ENCODE measurements at places on chromosomes 3 and 15. TPM values are rescaled to one million over a fixed set of nuclear protein-coding genes. Genes with fewer than 3 reads are reported as not detected.
A peak's percentile ranks its signal among the peaks of the same experiment; 100 is the strongest.

DNA sequence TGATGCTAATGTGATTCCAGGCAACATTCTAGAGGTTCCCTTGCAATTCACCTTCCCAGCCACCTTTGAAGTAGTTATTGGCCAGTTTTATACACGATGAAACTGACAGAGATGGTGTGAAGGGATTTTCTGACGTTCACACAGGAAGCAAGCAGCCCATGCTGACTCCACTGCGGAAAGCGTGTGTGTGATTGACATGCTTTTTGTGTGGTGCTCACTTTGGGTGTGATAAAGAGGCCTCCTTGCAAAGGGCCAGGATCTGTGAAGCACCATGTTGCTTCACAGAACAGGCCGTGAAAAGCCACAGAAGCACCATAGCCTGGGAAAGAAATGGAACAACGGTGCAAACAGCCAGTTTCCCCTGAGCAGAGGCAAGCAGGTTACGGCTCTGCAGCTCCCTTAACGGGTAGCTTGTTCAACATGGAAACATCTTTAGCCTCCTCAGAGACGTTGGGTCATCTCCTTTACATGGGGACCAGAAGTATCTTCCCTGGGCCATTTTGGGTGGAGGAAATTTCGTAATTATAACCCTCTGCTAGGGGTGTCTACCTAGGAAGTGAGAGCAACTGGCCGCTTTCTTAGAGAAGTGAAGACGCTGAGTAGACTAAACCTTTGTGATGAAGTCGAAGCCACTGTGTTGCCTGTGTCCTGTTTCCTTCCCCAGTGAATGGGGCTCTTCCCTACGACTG, 108.5 kb downstream of the APBA2 start:
- DNase-seq, result no peak

- DNase-seq, result no peak
Observed at GRCh38 chr3:115074502-115074901, 72.6 kb downstream of the ZBTB20 start.

GRCh38 chr3:50347187-50347813, 1.8 kb upstream of the ZMYND10 start:
- DNase-seq, result peak; percentile 73

GRCh38 chr15:83174891-83175290, 32.7 kb downstream of the HDGFL3 start:
- no peak for DNase-seq

- DNase-seq, result no peak
Observed at GRCh38 chr3:42847731-42848130, 27.9 kb downstream of the CYP8B1 start.

GRCh38 chr3:160643994-160644393, 33.0 kb upstream of the ARL14 start:
- DNase-seq, result no peak

GRCh38 chr3:111151438-111151837, 79.8 kb downstream of the NECTIN3 start:
- DNase-seq, result no peak

GRCh38 chr15:59532770-59533379, 78.7 kb upstream of the GCNT3 start:
- no peak for DNase-seq

DNA sequence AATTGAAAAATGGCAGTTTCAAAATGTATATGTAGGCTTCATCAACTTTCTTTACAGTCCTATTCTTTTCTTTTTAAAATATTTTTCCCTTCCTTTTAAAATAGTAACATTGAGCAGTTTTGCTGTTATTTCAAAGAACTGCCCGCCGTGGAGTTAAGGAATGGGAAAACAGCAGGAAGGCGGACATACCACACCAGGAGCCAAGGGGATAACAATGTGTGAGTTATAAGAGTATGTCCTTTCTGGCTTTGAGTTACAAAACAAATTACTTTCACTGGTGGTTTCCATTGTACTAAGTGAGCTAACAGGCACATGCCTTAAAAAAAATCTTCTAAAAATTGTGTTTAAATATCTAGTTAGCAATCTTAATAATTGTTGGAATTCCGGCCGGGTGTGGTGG, 37.4 kb upstream of the FBXL22 start:
- DNase-seq, result no peak

The GOLGA6B gene
- polyA plus RNA-seq, result not detected

The CACNA2D2 gene
- 2.6 TPM for polyA plus RNA-seq

DNA sequence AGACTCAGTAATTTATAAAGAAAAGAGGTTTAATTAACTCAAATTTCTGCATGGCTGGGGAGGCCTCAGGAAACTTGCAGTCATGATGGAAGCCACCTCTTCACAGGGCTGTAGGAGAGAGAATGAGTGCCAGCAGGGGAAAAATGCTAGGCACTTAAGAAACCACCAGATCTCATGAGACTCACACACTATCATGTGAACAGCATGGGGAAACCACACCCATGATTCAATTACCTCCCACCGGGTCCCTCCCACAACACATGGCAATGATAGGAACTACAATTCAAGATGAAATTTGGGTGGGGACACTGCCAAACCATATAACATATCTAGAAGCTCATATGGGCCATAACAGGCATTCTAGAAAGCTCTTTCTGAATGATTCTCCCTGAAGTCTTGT, 190.3 kb downstream of the WNT5A start:
- DNase-seq, result no peak

The SOX14 gene
- not detected for polyA plus RNA-seq

The MEX3B gene
- polyA plus RNA-seq, result not detected

The CLDND1 gene
- polyA plus RNA-seq, result 210 TPM

DNA sequence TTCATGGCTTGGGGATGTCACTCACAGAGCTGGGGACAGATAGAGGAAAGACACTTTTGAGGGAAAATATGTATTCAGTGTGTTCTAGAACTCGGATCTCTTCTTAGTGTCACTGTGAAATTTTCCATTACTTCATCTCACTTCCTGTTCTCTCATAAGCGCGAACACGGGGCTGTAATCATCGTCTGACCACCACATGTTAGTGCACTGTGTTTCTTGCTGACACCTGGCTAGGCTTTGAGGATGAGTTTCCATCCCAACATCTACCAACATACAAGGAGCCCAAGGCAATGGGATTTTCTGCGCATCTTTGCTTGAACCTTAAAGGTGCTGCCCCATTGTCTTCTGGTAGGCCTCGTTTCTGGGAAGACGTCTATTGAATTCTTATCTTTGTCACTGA, 84.0 kb downstream of the LIPC start:
- DNase-seq, result no peak

The ZPLD1 gene
- polyA plus RNA-seq, result not detected

The PSTPIP1 gene
- 83.1 TPM for polyA plus RNA-seq

DNA sequence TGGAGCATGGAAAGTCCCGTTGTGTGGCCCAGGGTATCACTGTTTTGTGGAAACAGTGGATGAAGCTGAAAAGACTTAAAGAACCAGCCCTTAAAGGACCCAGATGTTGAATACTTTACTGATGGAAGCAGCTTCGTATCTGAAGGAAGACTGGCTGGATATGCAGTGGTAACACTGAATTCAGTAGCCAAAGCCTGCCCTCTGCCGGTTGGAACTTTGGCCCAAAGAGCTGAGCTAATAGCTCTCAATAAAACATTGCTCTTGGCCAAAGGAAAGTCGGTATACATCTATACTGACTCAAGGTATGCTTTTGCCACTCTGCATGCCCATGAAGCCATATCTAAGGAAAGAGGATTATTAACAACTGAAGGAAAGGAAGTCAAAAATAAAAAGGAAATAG, 885.4 kb downstream of the PDCD6IP start:
- DNase-seq, result no peak

DNA sequence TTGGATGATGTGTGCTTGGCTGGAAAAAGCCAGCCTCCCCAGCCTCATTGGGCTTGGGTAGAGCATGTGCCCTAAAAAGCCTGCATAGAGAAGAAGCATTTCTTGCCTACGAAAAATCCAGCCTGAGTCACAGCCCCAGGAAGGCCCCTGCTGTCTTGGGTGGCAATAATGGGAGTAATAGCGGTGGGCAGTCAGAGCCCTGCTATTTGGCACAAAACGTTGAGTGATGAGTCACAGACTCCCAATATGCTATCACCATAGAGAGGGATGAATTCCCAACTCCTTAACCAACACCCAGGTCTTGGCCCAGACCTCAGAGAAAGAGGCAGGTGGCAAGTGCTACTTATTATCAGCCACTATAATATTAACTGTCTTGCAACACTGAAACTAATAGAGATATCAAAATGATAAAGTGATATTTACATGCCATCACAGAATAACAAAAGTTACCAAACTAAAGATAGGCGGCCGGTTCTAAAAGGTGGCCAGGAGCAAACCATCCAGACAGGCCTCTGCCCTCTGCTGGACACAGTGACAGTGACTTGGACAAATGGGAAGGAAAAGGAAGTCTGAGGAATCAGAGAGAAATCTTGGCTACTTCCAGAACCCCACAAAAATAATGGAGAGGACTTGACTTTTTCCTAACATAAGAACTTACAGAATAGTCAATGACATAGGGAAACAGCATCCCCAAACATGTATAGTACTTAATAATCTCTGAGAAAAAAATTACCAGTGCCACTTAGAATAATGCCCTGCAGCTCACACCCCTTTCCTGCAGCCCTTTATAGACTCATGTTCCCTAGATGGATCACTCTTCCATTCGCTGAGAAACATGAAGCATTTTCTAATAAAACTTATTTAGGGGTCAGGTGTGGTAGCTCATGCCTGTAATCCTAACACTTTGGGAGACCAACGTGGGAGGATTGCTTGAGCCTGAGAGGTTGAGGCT, 51.9 kb upstream of the MUC13 start:
- no peak for DNase-seq

The ALG3 gene
- 73.2 TPM for polyA plus RNA-seq

DNA sequence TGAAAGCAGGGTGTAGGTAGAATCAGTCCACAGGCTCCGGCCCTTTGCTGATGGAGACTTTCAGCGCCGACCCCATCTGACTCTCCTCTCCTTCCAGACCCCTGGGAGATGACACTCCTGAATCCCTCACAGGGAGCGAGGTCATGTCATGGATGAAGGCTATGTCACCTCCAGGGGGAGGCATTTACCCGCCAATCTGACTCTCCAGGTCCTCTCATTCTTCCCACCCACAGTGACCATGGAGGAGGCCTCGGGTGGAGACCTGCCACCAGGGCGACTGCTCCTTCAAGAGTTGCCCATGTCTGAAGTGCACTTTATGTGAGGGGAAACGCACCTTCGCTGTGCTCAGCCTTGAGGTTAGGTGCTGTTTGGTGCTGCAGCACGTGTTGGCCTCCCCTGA, 112.7 kb downstream of the KLF13 start:
- no peak for DNase-seq

- no peak for DNase-seq
Observed at GRCh38 chr15:96586901-96587300, 256.4 kb downstream of the NR2F2 start.

The LRRN1 gene
- polyA plus RNA-seq, result 0.23 TPM

DNA sequence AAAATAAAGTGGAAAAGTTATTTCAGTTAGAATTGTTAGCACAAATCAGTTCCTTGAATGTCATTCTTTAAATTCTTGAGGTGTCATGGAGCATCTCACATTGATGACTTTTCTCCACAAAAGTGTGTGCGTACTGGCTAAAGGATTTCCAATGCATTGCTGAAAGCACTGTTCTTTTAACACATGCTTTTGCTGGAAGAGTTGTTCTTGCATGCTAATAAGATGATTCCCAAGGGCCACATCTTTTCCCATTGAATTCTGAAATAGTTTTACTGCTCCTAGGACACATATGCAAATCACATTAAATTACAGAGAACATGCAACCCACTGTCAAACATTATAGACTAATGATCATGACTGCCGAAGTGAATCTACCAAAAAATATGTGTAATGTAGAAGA, 516.3 kb upstream of the CADM2 start:
- DNase-seq, result no peak

GRCh38 chr15:57916695-57917094, 148.8 kb downstream of the ALDH1A2 start:
- DNase-seq, result no peak

DNA sequence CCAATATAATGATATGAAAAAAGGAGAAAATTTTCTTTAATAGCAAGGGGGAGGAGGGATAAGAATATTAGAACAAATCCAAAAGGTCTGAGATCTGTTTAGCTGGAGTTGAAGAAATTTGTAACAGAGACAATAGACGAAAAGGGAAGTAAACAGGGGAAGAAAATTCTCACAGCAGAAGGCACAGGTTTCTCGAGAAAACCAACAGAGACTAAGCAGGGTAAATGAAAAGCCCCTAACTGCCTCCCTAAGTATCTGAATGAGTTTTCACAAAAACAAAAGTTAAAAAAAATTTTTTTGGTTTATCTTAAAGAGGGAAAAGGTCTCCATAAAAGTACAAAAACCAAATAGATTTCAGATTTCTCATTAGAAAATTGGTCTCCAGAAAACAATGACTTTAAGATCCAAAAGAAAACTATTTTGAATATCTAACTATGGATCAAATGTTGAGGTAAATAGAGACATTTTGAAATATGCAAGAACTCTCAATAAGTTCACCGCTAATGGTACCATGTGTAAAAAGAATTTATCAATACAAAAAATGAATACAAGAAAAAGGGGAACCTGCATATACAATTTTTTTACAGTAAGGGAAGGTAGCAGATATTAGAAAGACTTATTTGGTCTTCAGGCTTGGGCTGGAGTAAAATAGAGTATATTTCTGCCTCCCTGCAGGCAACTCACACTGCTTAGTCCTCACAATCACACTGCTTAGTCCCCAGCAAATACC, 23.9 kb upstream of the NEK10 start:
- DNase-seq, result no peak

- DNase-seq, result no peak
Observed at GRCh38 chr15:93997071-93997658, 234.2 kb upstream of the MCTP2 start.

The CSPG5 gene
- polyA plus RNA-seq, result not detected

DNA sequence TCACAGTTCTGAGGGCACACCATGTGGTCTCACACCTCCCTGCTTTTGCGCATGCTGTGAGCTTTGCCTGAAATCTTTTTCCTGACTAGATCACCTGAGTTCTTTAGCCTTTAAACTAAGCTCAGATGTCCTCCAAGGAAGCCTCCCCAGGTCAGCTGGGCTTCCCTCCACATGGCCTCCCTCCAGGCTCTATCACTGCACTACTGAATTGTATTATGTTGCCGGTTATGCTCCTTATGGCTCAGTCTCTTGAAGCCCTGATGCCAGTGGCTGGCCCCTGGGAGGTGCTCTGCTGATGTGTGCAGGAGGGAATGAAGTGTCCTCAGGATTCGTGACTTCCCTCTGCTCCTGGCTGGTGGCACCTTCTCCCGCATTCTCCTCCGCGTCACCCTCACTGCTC, 93.3 kb upstream of the BLM start:
- DNase-seq, result no peak

The KAT2B gene
- polyA plus RNA-seq, result 5.8 TPM

GRCh38 chr3:174863488-174863887, 4.4 kb downstream of the NAALADL2 start:
- no peak for DNase-seq

The TBC1D23 gene
- polyA plus RNA-seq, result 21.9 TPM

- DNase-seq, result no peak
Observed at GRCh38 chr3:129195731-129196256, 12.1 kb upstream of the CNBP start.

DNA sequence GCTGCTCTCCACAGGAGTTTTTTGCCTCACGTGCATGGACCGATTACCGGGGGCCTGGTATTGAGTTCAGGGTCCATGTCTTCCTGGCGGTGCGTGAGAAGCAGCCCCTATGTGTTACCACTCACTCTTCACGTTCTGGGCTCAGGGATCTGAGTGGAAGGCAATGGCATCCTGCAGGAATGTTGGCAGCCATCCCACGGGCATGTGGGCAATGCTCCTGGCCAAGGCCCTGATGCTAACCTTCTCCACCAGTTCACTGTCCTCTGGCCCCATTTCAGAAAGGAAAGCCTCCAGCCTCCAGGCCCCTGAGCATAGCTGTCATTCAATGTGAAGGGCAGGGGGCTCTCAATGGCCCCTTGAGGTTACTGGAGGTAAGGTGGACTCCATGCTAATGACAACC, 43.0 kb upstream of the KY start:
- no peak for DNase-seq

The ROBO2 gene
- not detected for polyA plus RNA-seq

- DNase-seq, result no peak
Observed at GRCh38 chr15:47577000-47577399, 140.3 kb upstream of the SEMA6D start.
